T-helper 2 cell treated with Interferon-gamma antibody and Interleukin-4, amounts not matched to agents 100 ng/mL and 5 ng/mL, for 36 hours (primary cell): ENCODE measurements at places on chromosomes 3 and 15. TPM values are rescaled to one million over a fixed set of nuclear protein-coding genes. Genes with fewer than 3 reads are reported as not detected.

PHC3 gene
- total RNA-seq: 56.0 and 68.9 TPM in 2 replicates

CLDN1 gene
- total RNA-seq: 0.39 TPM in 2 replicates

NR1I2 gene
- total RNA-seq: 0.07 and 0.09 TPM in 2 replicates

CADM2 gene
- not detected in 2 replicates for total RNA-seq

RASGRP1 gene
- total RNA-seq: 115 and 116 TPM in 2 replicates

TAGLN3 gene
- total RNA-seq: 0.32 TPM in 1 of 2 replicates, not detected in the other

VWA5B2 gene
- total RNA-seq: not detected in 2 replicates

IQCF2 gene
- not detected in 2 replicates for total RNA-seq

GOLGA6D gene
- not detected in 2 replicates for total RNA-seq

DUOXA2 gene
- not detected in 2 replicates for total RNA-seq

SIN3A gene
- 94.7 and 100.0 TPM in 2 replicates for total RNA-seq

ERC2 gene
- 0.11 and 0.20 TPM in 2 replicates for total RNA-seq

CD276 gene
- 1.1 and 2.8 TPM in 2 replicates for total RNA-seq

FBXO40 gene
- total RNA-seq: not detected in 2 replicates

SCAMP2 gene
- 132 and 135 TPM in 2 replicates for total RNA-seq

CKMT1A gene
- 0.30 TPM in 1 of 2 replicates, not detected in the other for total RNA-seq

SCAANT1 gene
- not detected in 2 replicates for total RNA-seq

WHAMM gene
- total RNA-seq: 9.6 and 9.9 TPM in 2 replicates

DGKG gene
- total RNA-seq: not detected in 2 replicates

FMN1 gene
- 0.07 and 0.09 TPM in 2 replicates for total RNA-seq

SH3GL3 gene
- not detected in 2 replicates for total RNA-seq

ZNF654 gene
- 22.5 and 23.3 TPM in 2 replicates for total RNA-seq

ESYT3 gene
- 0.61 and 1.2 TPM in 2 replicates for total RNA-seq

PRSS50 gene
- not detected in 2 replicates for total RNA-seq

WNT7A gene
- total RNA-seq: 0.11 TPM in 1 of 2 replicates, not detected in the other

RTP3 gene
- total RNA-seq: not detected in 2 replicates

TMEM42 gene
- total RNA-seq: 9.3 and 9.4 TPM in 2 replicates

ROPN1 gene
- not detected in 2 replicates for total RNA-seq

GOLGA6A gene
- not detected in 2 replicates for total RNA-seq

ZPLD1 gene
- total RNA-seq: not detected in 2 replicates

SPESP1 gene
- 0.64 and 1.0 TPM in 2 replicates for total RNA-seq

IL17RB gene
- total RNA-seq: 58.0 and 63.5 TPM in 2 replicates

IMPG2 gene
- 0.20 TPM in 2 replicates for total RNA-seq

CA12 gene
- not detected in 2 replicates for total RNA-seq

B3GNT5 gene
- total RNA-seq: 2.8 and 3.3 TPM in 2 replicates

SLC24A5 gene
- total RNA-seq: not detected in 2 replicates

KCNAB1 gene
- not detected in 2 replicates for total RNA-seq

ZBED2 gene
- 13.1 and 14.2 TPM in 2 replicates for total RNA-seq

FAM3D gene
- not detected in 2 replicates for total RNA-seq

NPAP1 gene
- total RNA-seq: not detected in 2 replicates

ITPKA gene
- 0.91 and 0.93 TPM in 2 replicates for total RNA-seq

MYLK gene
- 0.18 and 0.30 TPM in 2 replicates for total RNA-seq

XCR1 gene
- total RNA-seq: 0.05 TPM in 1 of 2 replicates, not detected in the other

SAMMSON gene
- total RNA-seq: not detected in 2 replicates

MYRIP gene
- not detected in 2 replicates for total RNA-seq

MYZAP gene
- 0.14 and 0.27 TPM in 2 replicates for total RNA-seq
